ENCODE measurements at places on chromosomes 2 and 18.

DNA sequence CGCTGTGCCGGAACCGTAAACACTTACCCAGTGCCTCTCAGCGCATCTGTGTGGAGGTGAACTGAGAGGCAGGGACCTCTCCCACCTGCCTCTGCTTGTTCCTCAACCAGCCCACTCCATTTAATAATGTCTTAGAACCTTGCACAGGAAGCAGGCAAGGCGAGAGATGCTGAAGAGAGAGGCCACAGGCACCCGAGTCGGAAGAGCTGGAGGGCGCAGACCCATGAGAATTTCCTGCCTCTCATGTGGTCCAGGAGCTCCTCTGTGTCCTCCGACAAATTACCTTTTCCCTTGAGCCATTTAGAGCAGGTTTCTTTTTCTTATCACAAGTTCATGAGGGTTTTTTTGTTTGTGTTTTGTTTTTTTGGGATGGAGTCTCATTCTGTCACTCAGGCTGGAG lies 4.9 kb upstream of the RFX8 start:
- no peak for DNase-seq

- no peak for DNase-seq
Observed at GRCh38 chr18:21908711-21909110, 168.1 kb downstream of the MIB1 start.

- DNase-seq = no peak
Observed at GRCh38 chr18:14089781-14090180, 42.5 kb downstream of the ZNF519 start.

DNA sequence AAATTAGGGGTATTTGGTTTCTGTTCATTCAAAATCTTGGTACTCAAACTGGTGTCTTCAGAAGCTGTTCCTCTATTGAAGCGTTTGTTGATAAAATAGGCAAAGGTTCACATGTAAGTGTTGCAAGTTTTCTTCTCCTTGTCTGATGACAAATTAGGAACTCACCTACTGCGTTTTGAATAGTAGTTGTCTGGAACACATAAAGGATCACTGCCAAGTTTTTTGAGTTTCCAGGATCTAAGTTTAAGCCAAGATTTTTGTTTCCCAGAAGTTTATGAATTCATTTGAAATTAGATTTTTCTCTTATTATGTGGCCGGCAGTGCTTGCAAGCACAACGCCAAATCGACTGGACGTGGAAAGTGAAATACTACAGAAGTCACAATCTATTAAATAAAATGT lies 85.4 kb downstream of the ARHGEF33 start:
- DNase-seq = no peak

GRCh38 chr2:184372484-184372883 lies 225.8 kb upstream of the ZNF804A start:
- DNase-seq = no peak

DNA sequence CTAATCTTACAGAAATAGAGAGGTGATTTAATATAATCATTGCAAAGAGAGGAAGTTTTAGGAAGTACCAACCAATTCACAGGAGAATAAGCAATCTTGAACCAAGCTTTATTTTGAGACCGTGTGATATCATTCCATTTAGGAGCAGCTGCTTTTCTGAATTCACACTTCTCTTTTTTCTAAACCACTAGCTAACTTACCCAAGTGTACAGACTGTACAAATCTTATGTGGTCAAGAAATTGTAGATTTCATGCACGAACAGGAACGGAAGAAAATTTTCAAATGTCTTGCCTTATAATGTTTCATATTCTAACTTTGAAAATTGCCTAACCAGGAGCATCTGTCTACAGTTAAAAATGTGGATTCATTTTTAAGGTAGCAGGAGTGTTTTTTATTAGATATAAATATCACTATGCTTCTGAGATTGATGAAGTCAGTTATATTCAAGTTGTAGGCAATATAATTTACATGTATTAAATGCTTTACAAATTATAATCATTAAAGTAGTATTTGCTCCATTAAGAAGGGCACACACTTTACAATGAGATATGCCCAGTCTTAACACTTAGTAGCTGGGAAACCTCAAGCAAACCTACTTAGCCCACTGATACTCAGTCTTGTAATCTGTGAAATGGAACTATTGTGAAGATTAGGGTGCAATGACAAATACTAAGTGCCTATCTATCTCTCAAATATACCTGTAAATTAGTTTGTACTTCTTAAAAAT lies 302.2 kb upstream of the STON1 start:
- DNase-seq = no peak

GRCh38 chr2:32851777-32852439 lies 94.8 kb upstream of the LTBP1 start:
- DNase-seq = no peak

DNA sequence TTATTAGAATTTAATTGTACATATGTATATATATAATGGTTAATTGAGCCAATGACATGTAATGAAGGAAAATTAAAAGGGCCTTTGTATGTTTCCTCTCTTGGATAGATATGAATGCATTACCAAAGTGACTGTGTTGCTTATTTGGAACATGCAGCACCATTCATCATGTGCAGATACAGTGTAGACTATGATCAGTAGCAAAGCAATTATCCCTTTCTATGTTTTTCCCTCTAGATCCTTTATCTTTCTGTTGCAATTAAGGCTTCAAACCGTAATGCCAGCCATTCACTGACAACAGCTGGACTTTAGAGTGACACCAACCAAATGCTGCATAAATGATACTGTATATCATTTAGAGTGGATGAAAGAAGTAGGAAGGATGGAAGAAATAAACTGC lies 565.2 kb downstream of the NRXN1 start:
- no peak for DNase-seq

GRCh38 chr2:104476563-104476988 lies 377.3 kb upstream of the POU3F3 start:
- no peak for DNase-seq

- no peak for DNase-seq
Observed at GRCh38 chr2:184646177-184646576, 47.8 kb downstream of the ZNF804A start.

DNA sequence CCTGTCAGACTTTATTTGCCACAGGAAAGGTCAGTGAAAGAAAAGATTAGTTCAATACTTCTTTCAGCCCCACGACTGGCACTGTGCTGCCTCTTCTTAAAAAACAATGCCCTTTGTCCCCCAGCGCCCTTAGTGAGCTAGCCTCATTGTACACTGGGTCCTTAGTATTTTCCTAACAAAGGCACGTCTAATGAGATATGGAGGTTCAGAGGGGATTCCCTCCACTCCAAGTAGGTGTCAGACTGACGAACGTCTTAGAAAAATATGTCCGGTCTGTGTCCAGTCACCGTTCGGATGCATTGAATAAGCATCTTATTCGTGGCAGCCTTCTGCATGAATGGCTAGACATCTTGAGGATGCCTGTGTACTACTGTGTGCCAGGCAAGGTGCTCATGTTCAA lies 1.1 kb downstream of the FECH start:
- no peak for DNase-seq

DNA sequence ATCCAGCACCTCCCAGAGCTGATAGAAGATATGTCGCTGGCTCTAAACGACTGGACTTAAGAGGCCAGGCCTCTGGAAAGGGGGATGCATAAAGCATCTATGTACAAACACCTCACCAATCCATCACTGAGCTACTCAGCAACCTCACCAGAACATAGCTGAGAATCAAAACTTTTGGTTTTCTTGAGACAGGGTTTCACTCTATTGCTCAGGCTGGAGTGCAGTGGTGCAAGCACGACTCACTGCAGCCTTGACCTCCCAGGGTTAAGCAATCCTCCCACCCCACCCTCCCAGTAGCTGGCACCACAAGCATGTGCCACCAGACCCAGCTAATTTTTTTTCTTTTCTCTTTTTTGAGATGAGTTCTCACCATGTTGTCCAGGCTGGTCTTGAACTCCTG lies 62.9 kb upstream of the MSH6 start:
- DNase-seq = no peak

- DNase-seq = no peak
Observed at GRCh38 chr2:237980751-237981150, 13.9 kb downstream of the UBE2F start.

DNA sequence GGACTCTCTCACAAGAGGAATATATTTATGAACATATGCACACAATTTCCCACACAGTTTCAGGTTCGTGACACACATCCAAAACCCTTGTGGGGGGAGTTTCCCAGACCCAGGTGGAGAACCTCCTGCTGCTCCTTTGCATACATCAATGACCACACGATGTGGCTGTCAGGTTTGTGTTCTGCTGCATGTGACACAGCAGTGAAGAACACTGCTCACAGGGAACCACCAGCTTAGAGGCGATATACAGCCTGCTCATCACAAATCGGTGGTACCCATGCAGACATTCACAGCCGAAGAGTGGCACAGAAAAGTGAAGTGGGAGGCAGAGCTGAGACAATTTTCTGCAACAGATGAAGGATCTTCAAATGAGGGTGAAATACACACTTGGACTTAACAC lies 175.6 kb upstream of the ZFP36L2 start:
- no peak for DNase-seq

DNA sequence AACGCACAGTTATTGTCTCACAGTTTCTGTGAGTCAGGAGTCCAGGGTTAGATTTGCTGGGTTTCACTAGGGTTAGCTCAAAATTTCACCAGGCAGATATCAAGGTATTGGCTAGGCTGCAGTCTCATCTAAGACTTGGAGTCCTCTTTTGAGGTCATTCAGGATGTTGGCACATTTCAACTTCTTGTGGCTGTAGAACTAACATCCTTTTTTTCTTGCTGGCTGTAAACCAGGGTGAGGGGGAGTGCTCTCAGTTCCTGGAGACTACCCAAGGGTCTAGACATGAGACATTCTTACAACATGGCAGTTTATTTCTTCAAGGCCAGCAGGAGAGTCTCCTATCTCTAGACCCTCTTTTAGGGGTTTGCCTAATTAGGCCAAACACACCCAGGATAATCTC lies 12.8 kb upstream of the CAVIN2 start:
- DNase-seq = no peak

DNA sequence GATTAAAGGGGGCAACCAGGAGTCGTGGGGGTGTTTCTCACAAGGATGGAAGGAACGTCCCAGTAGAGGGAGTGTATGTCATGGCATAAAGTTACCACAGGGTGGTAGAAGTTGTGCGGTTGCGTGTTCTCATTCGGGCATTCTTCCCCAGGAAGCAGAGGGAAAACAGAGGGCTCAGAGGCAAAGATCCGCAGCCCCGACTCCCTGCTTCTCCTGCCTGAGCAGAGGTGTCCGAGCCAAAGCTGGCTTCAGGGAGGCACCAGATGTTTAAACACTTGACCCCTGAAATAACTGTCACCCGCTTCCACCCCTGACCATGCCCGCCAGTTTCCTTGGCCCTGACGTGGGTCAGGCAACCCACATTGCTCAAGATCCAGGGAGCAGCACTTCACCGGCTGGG lies 83.7 kb downstream of the EN1 start:
- DNase-seq = no peak

Data from stimulated activated CD8-positive, alpha-beta memory T cell treated with anti-CD3 and anti-CD28 coated beads, Interleukin-15, amount 100 ng/mL, for 4 hours (primary cell).